ENCODE measurements at places on chromosomes 1 and 21.

DNA sequence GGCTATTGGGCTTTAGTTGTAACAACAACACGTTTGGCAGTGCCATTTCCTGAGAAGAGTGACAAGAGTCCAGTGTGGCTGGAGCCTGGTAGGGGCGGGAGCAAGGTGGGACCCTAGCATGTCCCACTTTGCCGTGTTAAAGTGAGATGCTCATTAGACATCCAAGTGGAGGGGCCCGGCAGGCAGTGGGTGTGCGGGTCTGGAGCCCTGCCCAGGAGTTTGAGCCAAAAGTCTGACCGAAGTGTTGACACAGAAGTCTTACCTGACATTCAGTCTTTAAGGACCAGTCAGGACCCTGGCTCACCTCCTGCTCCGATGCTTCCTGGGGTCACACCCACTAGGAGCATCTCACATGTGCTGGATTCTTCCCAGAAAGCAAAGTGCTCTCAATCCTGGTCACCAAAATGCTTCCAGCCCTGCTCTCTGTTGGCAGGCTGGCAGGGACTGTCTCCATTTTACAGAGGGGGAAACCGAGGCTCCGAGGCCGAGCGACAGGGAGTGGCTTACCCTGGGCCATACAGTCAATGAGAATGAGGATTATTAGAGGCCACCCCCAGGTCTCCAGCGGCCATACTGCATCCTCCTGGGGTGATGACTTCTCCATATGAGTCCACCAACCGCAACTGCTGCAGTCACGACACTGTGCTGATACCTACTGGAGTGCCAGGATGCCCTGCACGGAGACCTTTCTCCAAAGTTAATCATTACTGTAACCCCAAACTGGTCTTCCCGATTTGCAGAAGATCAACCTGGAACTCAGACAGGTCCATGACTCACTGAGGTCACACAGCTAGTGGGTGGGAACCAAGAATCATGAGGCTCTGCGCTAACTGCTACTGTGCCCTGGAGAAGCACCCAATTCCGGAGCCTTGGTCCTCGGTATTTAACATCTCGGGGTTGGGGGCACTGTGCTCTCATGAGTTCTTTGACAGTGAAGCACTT lies 112.7 kb downstream of the PRDM2 start:
- no peak for DNase-seq

DNA sequence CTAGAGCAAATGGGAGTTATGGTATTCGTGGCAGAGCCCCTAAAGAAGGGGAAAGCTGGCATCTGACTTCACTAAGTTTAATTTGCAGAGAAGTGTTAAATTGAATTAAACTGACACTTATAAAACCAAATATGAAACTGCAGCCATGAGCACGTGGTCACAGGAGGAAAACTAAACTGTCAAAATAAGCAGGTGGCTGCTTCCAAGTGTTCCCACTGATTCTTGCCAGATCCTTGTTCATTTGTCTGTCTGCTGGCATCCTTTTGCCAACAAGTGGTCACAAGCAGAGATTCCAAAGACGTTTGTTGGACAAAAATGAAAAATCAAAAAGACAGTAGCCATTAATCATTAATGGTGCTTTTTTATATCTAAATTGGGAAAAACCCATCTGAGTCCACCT lies 6.5 kb upstream of the CELA2B start:
- DNase-seq = no peak

DNA sequence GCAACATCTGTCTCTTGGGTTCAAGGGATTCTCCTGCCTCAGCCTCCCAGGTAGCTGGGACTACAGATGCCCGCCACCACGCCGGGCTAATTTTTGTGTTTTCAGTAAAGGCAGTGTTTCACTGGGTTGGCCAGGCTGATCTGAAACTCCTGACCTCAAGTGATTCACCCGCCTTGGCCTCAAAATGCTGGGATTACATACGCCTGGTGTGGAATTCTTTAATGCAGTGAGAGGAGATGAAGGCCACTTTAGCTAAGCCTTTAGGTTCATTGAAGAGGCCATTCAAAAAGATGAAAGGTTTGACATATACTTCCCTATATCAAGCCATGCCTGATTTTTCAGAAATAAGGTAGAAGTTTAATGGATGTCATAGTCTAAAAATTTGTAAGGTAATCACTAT lies 162.7 kb downstream of the ST6GALNAC3 start:
- DNase-seq = no peak

GRCh38 chr1:154328318-154329151 lies 3.2 kb downstream of the ATP8B2 start:
- no peak for DNase-seq

GRCh38 chr1:161187311-161187710 lies 10.0 kb upstream of the B4GALT3 start:
- DNase-seq = no peak

DNA sequence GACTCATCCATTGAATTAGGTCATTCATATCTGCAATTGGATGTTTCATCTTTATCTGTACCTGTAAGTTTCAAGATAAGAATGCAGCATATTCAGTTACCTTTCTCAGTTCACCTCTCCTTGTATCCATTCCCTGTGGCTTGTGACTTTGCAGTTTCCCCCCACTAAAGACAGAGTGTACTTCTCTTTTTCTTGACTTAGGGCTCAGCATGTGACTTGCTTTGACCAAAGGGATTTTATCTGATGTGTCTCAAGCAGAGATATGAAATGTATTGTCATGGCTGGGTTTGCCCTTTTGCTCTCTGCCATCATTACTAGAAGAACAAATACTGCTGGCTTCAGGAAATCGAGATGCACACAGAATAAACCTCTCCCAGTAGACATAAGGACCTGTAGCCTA lies 754.8 kb downstream of the ADGRL2 start:
- no peak for DNase-seq

DNA sequence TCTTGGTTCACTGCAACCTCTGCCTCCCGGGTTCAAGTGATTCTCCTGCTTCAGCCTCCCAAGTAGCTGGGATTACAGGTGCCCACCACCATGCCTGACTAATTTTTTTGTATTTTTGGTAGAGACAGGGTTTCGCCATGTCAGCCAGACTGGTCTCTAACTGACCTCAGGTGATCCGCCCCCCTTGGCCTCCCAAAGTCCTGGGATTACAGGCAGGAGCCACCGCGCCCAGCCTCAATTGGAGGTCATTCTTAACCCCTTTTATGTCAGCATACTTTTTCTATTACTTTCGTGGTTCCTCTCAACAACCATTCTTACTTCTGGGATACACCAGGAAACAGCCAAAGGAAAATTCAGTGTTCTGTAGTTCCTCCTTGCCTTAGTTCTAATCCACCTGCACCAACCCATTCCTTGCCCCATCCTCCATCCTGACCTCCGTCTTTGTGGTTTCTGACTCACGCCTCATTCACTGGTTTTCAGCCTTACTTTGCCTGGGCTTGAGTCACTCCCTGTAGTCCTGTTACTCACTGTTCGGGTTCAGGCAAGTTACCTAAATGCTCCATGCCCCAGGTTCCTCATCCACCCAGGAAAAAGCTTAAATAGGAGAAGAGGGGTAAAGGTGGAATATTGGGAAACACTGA lies 12.9 kb upstream of the BCL10 start:
- DNase-seq = no peak

- DNase-seq = no peak
Measured at GRCh38 chr21:46095814-46096595, 1.9 kb upstream of the COL6A2 start.

Measured in HEK293T (cell line).